ENCODE measurements at places on chromosomes 3 and 15. TPM values are rescaled to one million over a fixed set of nuclear protein-coding genes. Genes with fewer than 3 reads are reported as not detected.

The FEZF2 gene
- not detected for total RNA-seq

The GOLGA8G gene
- total RNA-seq = not detected

DNA sequence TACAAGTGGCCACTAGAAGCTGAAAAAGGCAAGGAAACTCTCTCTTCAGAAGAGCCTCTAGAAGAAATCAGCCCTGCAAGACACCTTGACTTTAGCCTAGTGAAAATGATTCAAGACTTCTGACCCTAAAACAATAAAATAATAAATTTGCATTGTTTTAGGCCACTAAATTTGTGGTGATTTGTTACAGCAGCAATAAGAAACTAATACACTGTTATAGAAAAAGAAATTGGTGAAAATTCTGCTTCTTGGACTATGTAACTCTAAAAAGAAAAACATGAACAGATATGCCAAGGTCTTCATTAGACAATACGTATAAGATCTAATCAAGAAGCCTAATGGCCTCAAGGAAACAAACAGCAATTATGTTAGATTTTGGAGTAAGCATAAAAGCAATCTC, 36.1 kb downstream of the EXD1 start:
- no peaks in the 10 kb centered on the region for H3K27me3 ChIP-seq
- no peak overlapping the region for H3K4me3 ChIP-seq
- no peak for DNase-seq
- no peak overlapping the region for H3K27ac ChIP-seq
- H3K36me3 ChIP-seq = no peaks in the 10 kb centered on the region

GRCh38 chr3:140128217-140128616, 193.2 kb downstream of the CLSTN2 start:
- H3K4me1 ChIP-seq = peaks cover 16% of the 10 kb centered on the region
- DNase-seq = no peak
- no peaks in the 10 kb centered on the region for H3K27me3 ChIP-seq
- H3K4me3 ChIP-seq = no peak overlapping the region
- H3K27ac ChIP-seq = no peak overlapping the region
- peaks cover 3% of the 10 kb centered on the region for H3K36me3 ChIP-seq

DNA sequence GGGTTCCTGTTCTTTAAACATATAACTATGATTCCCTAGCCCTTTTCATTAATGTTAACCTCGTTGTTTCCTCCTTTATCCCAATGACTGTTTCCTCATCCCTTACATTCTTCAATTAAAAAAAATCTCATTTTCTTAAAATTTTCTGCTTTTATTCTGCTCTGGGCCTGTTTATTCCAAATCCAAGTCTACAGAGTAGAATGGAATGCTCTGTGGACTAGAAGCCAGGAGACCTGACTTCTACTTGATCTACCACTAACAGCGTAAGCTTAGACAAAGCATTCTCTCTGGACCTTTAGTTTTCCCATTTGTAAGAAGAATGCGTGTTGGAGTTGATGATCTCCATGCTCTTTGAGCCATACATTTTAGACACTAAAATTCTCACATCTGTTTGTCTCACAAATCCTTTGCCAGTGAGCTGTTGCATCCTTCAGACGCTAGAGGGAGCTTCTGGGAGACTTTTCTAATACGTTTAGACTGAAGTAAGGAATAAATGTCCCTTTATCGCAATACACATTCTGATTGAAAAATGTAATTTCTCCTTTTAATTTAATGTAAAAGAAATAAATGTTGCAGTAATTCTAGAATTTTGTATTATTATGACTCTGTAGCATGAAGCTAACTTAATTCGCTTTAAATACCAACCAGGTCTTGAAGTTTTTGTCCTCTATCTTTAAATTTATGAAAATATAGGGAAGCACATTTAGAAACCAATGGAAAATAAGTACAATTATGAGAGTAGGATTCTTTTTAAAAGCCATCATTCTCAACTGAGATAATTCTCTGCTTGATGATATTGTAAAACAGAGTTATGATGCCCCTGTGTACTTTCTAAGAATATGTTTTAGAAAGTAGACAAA, 21.7 kb upstream of the GMNC start:
- DNase-seq = no peak
- H3K27me3 ChIP-seq = peaks cover 49% of the 10 kb centered on the region
- peaks cover 2% of the 10 kb centered on the region for H3K4me1 ChIP-seq
- H3K36me3 ChIP-seq = no peaks in the 10 kb centered on the region
- no peak overlapping the region for H3K27ac ChIP-seq

GRCh38 chr3:197302696-197303341, 4.4 kb upstream of the DLG1 start:
- DNase-seq = no peak
- no peaks in the 10 kb centered on the region for H3K36me3 ChIP-seq
- no peak overlapping the region for H3K4me3 ChIP-seq
- peaks cover 51% of the 10 kb centered on the region for H3K4me1 ChIP-seq
- peak overlapping the region; percentile 92 for H3K27ac ChIP-seq

DNA sequence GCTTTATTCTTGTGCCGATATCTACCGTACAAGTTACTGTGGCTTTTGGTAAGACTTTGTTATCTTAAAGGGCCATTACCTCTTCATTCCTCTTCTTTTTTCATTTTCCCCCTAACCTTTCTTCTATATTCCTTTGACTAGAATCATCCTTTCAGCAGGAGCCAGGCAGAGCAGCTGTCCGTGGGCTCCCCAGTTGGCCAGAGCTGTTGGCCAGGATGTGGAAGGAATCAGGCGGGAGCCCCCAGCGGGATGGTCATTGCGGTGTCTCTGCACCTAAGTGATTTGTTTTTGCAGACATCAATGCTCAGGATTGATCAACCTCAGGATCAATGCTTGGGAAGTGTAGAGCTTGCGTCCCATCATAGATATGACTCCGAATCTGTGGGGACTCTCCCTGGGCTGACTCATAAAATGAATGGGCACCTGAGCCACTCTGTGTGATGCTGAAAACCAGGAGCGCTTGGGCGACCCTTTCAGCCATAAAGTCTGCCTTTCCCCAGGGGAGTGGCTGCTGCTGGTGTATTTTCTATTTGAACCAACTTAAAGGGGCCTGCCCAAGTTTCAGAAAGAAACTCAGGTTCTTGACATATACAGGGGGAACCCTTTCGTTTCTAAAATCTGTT, 21.7 kb downstream of the APBA2 start:
- H3K27me3 ChIP-seq = no peaks in the 10 kb centered on the region
- no peaks in the 10 kb centered on the region for H3K36me3 ChIP-seq
- H3K27ac ChIP-seq = no peak overlapping the region
- no peak for DNase-seq
- no peaks in the 10 kb centered on the region for H3K4me1 ChIP-seq

The RAD51 gene
- 8.6 TPM for total RNA-seq

DNA sequence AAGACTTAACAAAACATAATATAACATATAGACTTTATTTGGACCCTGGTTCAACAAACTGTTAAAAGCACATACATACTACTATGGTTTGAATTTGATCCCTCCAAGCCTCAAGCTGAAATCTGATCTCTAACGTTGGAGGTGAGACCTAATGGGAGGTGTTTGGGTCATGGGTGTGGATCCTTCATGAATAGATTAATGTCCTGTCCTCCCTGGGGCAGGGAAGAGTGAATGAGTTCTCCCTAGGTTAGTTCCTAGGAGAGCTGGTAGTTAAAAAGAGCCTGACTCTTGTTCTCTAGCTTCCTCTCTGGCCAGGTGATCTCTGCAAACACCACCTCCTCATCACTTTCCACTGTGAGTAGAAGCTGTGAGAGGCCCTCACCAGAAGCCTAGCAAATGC, 36.4 kb downstream of the CLASP2 start:
- H3K4me3 ChIP-seq = no peak overlapping the region
- H3K27ac ChIP-seq = no peak overlapping the region
- H3K27me3 ChIP-seq = no peaks in the 10 kb centered on the region
- H3K4me1 ChIP-seq = peaks cover 2% of the 10 kb centered on the region
- peaks cover 28% of the 10 kb centered on the region for H3K36me3 ChIP-seq

GRCh38 chr3:101143012-101143411, 149.8 kb upstream of the ABI3BP start:
- DNase-seq = no peak
- no peaks in the 10 kb centered on the region for H3K27me3 ChIP-seq
- H3K4me1 ChIP-seq = peaks cover 18% of the 10 kb centered on the region

DNA sequence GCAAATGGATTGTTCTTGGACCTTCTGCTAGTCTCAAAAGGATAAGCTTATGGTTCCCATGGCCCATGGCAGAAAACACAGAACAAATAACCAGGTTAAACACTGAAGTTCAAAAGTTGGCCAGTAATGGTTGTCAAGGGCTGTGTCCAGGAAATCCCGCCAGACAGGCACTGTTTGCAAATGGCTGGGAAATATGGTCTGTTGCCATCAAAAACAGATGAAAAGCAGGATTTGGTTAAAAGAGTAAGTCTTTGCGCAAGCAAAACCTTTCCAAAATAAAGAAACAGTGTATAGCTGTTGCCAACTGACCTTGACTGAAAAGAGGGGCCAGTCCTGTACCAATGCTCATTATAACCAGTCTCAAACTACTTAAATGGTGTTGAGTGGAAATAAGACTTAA, 58.6 kb downstream of the WWTR1 start:
- H3K4me3 ChIP-seq = no peak overlapping the region
- DNase-seq = no peak
- no peaks in the 10 kb centered on the region for H3K27me3 ChIP-seq
- no peak overlapping the region for H3K27ac ChIP-seq
- H3K36me3 ChIP-seq = peaks cover 3% of the 10 kb centered on the region

The ROPN1 gene
- not detected for total RNA-seq

The SNX22 gene
- 0.31 TPM for total RNA-seq

GRCh38 chr3:126035362-126036050, 48.4 kb downstream of the SLC41A3 start:
- H3K4me3 ChIP-seq = no peak overlapping the region
- H3K27ac ChIP-seq = no peak overlapping the region
- no peaks in the 10 kb centered on the region for H3K4me1 ChIP-seq
- peak; percentile 69 for DNase-seq
- no peaks in the 10 kb centered on the region for H3K27me3 ChIP-seq

The TIGIT gene
- not detected for total RNA-seq

- no peak overlapping the region for H3K4me3 ChIP-seq
- no peaks in the 10 kb centered on the region for H3K27me3 ChIP-seq
- H3K4me1 ChIP-seq = peaks cover 11% of the 10 kb centered on the region
- peaks cover 6% of the 10 kb centered on the region for H3K36me3 ChIP-seq
- no peak for DNase-seq
These were observed 85.9 kb downstream of the FAIM start for GRCh38 chr3:138694287-138695007.

- no peak overlapping the region for H3K27ac ChIP-seq
- H3K4me1 ChIP-seq = no peaks in the 10 kb centered on the region
- H3K36me3 ChIP-seq = no peaks in the 10 kb centered on the region
- peaks cover 12% of the 10 kb centered on the region for H3K27me3 ChIP-seq
- no peak for DNase-seq
- H3K4me3 ChIP-seq = no peak overlapping the region
These were observed 13.2 kb upstream of the TRANK1 start for GRCh38 chr3:36957862-36958686.

DNA sequence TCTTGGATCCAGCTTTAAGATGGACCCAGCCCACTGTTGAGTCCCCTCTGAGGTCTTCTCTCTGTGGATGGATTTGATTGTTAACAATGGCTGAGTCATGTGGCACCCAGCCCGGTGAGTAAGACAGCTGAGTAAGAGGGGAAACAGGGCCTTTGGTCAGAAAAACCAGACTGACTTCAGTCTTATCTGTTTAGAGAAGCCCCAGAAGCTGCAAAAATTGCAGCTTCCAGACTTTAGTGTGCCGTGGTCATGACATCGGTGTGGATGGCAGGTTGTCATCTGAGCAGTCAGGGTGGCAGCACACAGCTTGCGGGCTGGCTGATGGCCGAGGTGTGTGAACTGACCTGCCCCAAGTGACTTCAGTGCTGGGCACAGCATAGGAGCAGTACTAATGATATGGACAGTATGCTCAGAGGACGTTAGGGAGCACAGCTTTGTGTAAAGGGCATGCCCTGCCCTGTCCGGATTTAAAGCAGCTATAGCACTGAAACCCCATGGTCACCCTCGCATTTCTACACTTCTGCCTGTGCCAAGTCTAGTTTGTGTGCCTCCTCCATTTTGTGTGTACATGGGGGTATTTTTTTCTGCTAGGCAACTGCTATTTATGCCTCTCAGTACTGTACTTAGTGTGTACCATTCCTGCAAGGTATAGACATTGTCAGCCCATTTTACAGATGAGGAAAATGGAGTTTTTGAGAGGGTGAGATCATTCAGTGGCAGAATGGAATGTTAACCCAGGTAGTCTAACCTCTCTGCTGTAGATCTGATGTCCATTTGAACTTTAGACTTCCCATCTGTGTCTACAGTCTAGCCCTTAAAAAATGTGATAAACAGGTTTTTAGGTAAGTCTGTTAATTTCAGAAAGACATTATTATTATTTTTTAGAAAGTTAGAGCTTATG, 44.4 kb downstream of the FLNB start:
- H3K27me3 ChIP-seq = no peaks in the 10 kb centered on the region
- H3K27ac ChIP-seq = peak overlapping the region; percentile 88
- no peaks in the 10 kb centered on the region for H3K36me3 ChIP-seq
- H3K4me1 ChIP-seq = peaks cover 51% of the 10 kb centered on the region
- DNase-seq = no peak

The CLEC3B gene
- 166 TPM for total RNA-seq

The HHLA2 gene
- total RNA-seq = not detected

DNA sequence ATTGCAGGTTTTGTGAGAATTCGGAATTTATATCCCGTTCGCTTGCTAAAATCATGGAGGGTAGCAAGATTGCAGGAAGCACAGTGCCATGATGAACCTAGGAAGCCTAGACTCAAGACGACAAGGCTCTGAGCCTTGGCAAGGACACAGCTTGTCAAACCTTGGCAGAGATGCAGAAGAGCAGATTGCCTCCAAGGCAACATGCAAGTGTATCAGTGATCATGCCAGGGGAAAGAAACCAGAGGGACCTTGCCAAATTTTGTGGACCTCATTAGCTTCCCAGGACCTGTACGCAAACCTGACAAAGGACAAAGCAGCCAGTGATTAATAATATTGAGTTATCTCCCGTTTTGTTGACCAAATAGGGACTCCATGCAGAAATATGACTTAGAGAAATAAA, 159.7 kb downstream of the GOLIM4 start:
- no peak for DNase-seq
- no peak overlapping the region for H3K27ac ChIP-seq

The CCDC13 gene
- total RNA-seq = 0.30 TPM

The SQOR gene
- total RNA-seq = 21.6 TPM

- DNase-seq = no peak
- no peak overlapping the region for H3K27ac ChIP-seq
- H3K4me1 ChIP-seq = peaks cover 18% of the 10 kb centered on the region
- H3K27me3 ChIP-seq = peaks cover 83% of the 10 kb centered on the region
These were observed 31.7 kb downstream of the HES1 start for GRCh38 chr3:194167480-194168282.

The BLM gene
- 2.7 TPM for total RNA-seq

All from osteocyte (in vitro differentiated cells).